ENCODE measurements at places on chromosomes 3 and 15.

DNA sequence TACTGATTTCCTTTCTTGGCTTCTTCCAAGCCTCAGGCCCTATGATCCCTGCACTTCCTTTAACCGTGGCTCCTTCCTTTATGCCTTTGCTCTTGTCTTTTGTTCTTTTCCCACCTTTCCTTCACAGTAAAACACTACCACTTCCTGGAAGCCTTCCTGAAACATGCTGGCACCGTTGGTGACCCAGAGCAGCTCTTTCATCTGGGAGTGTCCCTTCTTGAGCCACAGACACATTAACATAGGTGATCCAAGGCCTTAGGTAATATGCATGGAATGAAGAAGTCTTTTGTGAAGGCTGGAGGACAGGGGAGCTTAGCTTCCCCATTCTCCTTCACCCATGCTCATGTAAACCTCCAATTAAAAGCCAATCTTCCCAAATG is 39.4 kb downstream of the AMOTL2 start:
- DNase-seq = no peak

GRCh38 chr3:128353361-128353965 is 113.2 kb downstream of the DNAJB8 start:
- no peak for DNase-seq

GRCh38 chr3:278300-279064 is 81.9 kb downstream of the CHL1 start:
- no peak for DNase-seq

DNA sequence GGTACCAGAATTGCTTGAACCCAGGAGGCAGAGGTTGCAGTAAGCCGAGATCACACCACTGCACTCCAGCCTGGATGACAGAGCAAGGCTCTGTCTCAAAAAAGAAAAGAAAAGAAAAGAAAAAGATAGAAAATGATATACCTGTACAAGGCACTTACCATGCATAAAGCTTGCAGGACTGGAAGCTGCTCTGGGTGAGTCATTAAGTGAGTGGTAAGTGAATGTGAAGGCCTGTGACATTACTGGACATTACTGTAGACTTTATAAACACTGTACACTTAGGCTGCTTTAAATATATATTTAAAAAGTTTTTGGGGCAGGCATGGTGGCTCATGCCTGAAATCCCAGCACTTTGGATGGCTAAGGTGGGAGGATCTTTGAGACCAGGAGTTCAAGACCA is 99.2 kb downstream of the SLMAP start:
- no peak for DNase-seq

DNA sequence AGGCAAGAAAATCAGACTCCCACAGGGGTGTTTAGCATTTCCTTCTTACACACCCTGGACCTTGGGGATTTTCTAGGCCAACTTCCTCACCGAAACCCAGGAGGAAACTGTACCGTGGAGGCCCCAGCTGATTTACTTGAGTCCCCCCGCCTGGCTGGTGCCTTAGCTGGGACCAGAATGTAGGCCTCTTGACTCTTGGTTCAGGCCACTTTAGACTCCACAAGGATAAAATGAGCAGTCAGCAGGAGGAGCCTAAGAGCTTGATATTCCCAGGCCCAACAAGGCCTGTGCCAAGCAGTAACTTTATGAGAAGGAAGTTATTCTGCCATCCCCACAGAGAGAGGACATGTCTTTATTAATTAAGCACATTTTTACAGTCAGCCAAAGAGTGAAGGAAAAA is 4.6 kb upstream of the APBA2 start:
- DNase-seq = no peak

DNA sequence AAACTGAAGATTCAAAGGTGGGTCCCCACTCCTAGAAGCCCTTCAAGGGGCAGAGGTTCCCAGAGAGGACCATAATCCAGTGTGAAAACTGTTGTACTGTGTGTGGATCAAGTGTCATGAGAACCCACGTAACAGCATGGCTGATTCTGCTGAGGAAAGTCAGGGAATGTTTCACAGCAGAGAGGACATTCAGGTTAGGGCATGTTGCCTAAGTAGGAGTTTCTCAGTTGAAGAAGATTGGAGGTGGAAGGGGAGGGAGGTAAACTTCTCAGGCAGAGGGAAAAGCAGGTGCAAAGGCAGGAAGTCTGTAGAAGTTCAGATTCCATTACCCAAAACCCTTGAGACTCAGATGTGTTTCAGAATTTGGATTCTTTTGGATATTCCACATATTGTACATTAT is 246.1 kb upstream of the NR2E3 start:
- DNase-seq = no peak

DNA sequence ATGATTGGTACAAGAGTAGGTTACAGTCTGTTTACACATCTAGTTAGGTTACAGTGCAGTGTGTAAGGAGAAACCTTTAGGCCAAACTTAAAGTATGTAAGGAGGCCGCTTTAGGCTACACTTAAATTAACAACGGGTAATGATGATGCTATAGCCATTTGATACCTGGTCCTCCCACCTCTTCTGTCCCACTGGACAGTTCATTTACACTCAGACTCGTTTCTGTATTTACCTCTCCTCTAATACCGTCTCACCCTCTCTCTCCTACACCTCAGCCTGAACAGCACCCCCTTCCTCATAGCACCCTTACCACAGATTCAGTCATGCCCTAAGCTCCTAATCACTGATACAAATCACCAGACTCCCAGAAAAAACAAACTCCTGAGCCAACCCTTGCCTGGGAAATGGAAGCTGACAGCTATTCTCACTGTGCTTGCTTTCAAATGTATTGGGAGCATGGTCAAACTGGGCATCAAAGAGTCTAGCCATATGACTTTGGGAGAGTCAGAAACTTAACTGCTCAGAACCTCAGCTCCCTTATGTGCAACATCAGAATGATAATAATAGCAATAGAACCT is 241.3 kb upstream of the SETMAR start:
- DNase-seq = no peak

- no peak for DNase-seq
Measured at GRCh38 chr15:79570004-79570403, 137.9 kb downstream of the MINAR1 start.

GRCh38 chr3:146493221-146493620 is 23.9 kb upstream of the PLSCR2 start:
- no peak for DNase-seq

GRCh38 chr3:177056927-177057326 is 140.4 kb downstream of the TBL1XR1 start:
- no peak for DNase-seq

DNA sequence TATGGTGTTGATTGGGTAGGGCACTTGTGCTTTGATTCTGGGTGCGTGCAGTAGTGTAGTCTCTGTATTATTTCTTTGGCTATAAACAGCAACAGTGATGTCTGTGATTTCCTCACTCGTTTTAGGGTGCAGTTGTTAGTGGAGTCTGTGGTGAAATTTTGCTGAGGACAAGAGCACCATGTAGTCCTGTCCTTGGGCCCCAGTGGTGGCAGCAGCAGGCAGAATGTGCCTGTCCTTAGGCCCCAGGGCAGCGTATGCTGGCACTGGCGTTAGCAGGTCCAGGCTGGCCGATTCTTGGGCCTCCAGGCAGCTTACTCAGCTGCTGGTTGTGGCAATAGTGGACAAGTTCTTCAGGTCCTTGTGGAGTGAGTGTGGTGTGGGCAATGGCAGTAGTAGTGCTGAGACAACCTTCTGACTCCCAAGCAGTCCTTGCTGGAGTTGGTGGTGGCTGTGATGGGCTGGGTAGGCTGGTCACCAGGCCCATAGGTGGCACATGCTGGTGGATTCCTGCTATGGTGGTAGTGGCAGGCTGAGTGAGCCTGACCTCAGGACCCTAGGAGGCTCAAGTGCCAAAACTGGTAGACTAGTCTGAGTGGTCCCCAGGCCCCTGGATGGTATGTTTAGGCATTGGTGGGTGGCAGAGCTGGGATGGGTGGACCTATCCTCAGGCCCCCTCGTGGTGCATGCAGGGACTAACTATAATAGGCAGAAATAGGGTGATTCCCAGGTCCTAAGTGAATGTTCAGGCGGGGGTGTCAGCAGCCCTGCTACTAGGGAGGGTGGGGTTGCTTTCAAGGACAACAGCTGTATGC is 56.3 kb downstream of the TNFAIP8L3 start:
- no peak for DNase-seq

DNA sequence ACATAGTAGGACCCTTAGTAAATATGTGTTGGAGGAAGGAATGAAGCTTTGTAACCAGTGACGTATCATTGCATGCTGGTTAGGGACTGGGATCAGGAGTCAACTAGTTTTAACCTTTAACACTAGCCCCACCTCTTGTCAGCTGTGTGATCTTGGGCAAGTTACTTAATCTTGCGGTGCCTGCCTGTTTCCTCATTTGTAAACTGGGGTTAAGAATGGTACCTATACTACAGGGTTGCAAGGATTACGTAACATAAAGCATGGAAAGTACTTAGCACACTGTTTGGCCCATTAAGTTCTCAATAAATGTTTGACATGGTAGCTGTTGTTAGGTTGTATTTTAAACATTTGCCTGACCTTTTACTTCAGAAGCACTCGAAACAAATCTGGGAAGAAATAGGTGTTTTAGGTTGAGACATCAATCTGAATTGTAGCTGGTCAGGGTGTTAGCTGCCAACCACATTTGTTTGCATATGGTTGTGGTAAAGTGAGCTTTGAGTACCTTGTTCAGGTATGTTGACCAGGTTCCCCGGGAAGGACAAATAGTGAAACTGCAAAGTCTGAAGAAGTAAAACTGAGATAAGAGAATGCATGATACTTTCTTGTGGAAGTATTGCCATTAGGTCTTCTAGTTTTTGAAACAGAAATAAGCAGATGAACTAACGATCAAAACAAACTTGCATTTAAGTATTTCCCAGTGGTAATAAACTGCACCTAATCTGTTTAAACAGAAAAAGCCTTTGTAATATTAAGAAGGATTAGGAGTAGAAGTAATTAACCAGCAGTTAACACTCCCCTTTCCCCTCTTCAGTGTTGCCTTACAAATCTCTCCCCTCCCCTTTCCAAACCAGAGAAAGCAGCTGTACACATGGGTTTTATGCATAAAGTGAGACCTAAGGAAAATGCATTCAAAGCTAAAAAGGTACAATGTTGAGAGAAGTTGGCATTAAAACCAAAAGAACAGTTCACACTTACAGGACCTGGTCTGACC is 25.8 kb upstream of the SCAANT1 start:
- no peak for DNase-seq

GRCh38 chr15:90165659-90166489 is 35.3 kb upstream of the SEMA4B start:
- DNase-seq = peak; percentile 88

GRCh38 chr3:177813322-177813721 is 616.0 kb upstream of the TBL1XR1 start:
- peak; percentile 79 for DNase-seq

Measured in pulmonary artery endothelial cell (primary cell).